ENCODE measurements at places on chromosomes 6 and 20. TPM values are rescaled to one million over a fixed set of nuclear protein-coding genes. Genes with fewer than 3 reads are reported as not detected.

DNA sequence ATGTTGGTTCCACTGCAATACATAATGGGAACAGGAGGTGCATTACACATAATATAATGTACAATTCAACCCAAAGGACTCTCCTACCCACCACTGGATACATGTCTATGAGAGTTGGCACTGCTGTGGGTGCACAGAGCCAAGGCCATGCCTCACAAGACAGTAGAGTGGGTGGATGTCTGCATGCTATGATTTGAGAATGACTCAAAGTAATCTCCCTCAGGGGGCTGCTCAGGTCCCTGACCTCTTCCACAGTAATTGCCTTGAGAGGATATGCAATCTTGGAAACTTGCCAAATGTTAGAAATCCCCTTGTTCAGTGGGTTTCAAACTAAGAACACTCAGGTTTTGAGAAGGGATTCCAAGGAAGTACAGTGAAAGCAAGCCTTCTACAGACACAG, 79.0 kb downstream of the ANKEF1 start:
- no peak for DNase-seq

DNA sequence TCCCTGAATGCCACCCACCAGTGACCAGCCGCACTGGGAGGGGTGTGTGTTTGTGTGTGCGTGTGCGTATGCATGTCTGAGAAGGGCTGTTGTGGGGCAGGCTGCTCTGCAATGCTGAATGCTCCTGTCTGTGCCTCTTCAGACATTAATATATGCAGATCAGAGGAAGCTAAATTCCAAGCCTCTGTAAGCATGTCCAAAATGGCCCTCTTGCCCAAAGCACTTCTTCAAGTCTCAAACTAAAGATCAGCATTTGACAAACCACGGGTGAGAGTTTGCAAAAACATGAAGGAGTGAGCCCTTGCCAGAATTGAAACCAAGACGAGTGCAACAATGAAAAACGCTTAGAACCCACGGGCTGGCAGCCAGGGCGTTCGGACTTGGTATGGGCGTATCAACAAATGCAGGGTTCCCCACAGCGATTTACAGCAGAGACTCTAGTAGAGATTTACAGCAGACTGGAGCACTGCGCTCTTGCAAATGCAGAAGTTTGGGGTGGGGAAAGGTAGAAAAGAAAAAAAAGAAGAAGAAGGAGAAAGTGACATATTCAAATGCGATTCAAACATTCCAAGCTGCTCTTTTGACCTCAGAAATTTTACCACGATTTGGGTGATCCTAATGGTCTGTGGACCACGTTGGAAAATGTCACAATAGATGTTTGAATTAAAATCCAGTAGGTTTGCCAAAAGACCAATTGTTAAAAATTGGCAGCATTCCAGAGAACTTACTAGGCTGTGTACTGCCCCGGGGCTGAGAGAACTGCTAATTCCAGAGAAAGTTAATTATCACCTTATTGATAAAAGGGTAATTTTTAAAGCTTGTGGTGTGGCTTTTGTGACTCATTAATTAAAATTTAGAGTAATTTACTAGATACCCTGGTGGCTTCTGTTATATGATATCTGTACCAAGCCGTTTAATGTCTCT, 3.5 kb downstream of the SCML4 start:
- no peak for DNase-seq

Gene TINAG
- total RNA-seq, result 0.16 TPM

GRCh38 chr6:116385459-116385802, 14.7 kb downstream of the DSE start:
- DNase-seq, result no peak

Gene RGS17
- 119 TPM for total RNA-seq

DNA sequence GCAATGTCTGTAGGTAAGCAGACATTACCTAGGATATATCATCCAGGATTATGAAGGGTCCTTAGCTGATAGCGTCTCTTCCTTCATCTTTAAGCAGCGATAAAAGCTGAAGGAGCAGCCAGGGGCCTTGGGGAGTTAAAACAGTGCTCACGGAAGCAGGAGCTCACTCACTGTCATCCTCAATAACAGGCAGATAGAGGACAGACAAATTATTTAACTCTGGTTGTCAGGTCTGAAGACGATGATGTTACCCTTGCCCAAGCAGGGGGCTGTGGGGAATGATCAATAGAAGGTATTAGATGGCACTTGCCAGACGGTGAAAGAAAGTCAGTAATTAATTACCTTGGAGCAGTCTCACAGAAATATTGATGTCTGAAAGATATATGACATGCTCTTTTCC, 12.6 kb upstream of the SPATS1 start:
- DNase-seq, result no peak

- DNase-seq, result no peak
Measured at GRCh38 chr6:2505624-2506023, 245.1 kb downstream of the MYLK4 start.

Gene MUCL3
- not detected for total RNA-seq

- DNase-seq, result no peak
Measured at GRCh38 chr6:134094441-134094840, 42.0 kb upstream of the SLC2A12 start.

DNA sequence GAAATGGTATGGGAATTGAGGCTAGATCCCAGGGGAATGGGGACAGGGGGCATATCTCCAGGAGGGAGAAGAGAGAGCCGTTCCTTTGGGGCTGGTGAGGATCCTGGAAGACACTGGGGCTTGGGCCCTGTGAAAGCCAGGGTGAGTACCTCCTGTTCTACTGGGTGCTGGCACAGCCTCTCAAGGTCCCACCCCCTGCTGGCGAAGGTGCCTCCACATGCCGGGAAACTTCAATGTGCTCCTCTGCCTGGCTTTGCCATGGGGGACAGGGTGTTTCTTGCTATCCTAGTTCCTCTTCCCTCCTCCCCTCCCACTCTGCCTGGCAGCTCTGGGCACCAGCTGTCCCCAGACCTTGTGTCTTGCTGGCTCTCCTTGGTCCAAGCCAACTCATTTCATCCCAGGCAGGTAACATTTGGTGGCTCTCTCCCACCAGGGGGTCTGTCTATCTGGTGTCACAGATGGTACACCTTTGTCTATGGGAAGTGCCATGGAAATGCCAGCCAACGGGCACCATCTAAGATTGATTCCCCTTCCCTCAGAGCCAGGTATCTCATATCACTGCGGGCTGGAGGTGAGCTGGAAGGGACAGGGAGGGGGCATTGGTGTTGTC, 56.8 kb downstream of the MDGA1 start:
- no peak for DNase-seq

Gene MDC1
- total RNA-seq, result 12.5 TPM

GRCh38 chr6:139010674-139011073, 17.9 kb upstream of the ABRACL start:
- no peak for DNase-seq

Gene IRF4
- total RNA-seq, result 0.16 TPM

Gene SNX5
- 60.4 TPM for total RNA-seq

- no peak for DNase-seq
Measured at GRCh38 chr6:108080010-108080780, 5.7 kb upstream of the OSTM1 start.

- no peak for DNase-seq
Measured at GRCh38 chr20:5526516-5526915, 209.8 kb upstream of the PROKR2 start.

Gene HLA-DMB
- total RNA-seq, result 2.0 TPM

DNA sequence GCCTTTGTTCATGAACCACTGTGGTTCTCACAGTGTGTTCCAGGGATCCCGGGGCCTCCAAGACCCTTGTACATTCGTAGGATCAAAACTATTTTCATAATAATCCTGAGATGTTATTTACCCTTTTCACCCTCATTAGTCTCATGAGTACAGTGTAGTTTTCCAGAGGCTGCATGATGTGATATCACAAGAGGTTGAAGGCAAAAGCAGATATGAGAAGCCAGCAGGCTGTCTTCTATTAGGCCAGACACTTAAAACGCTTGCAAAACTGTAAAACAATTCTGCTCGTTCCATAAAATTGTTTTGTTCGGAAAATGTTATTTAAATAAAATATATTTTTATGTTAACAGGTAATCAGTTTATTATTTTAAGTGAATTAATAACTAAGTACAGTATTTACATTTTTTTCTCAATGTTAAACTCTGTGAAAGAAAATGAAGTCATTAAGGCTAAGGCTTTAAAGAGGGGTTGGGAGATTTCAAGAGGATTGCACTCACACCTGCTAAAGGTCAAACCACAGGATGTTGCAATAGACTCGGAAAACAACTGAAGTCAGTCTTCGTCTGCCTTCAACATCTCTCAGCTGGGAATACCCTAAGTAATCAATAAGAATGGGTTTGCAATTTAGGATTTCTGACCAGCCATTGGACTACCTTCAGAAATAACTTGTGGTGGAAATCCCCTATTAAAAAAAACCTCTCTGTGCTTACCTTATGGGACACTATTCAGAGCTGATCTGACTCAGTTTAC, 474.2 kb downstream of the KIF16B start:
- DNase-seq, result no peak

- no peak for DNase-seq
Measured at GRCh38 chr6:138440758-138441357, 36.8 kb downstream of the HEBP2 start.

- DNase-seq, result no peak
Measured at GRCh38 chr6:404685-405423, 13.3 kb downstream of the IRF4 start.

Gene FAM83C
- not detected for total RNA-seq

DNA sequence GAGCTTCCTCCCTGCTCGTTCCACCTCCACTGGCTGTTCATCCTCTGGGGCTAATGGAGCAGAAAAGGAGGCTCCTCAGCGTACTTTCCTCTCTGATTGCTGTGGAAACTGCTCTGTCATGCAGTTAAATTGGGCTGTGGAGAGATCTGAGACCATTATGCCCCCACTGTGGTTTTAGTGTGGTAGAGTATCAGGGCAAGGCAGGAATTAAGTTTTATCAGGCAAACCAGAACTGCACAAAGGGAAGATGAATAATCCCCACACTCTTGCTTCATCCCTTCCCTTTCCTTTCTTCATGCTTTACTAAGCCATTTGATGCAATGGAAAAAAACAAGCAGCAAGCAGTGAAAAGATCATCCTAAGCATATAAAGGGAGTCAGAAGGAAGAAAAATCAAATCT, 11.9 kb upstream of the ME1 start:
- DNase-seq, result no peak

All from occipital lobe (tissue), 3 donors.